AG08395 (cell line): ENCODE measurements at places on chromosomes 1 and 21.

DNA sequence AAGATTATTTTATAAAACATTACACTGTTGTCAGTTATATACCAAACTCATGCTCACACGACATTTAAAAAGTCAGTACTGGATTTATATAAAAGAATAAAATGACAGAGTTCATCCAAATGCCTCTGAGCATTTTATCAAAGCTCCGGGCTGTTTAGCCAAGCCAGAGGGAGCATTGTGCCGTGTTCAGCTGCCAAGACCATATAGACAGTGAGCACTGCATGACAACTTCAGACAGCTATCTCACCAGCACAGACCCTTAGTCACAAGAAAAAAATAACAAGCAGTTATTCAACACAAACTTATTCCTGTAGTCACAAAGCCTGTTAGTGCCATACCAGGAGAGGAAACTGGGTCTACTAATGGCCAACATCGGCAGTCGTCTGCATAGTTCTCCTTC is 88.0 kb upstream of the PBX1 start:
- DNase-seq, result no peak

DNA sequence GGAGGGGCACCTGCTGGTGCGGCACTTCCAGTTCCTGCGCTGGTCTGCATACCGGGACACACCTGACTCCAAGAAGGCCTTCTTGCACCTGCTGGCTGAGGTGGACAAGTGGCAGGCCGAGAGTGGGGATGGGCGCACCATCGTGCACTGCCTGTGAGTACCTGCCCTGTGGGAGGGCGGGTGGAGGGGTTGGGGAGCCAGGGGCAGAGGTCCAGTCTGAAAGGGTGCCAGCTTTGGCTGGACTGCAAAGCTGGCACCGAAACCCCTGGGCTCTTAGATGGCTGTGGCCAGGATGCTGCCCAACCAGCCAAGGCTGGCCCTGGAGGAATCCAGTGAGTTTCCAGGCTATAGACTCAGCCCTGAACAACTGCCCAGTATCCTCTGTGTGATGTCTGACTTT is 87.3 kb downstream of the PTPRU start:
- no peak for DNase-seq

GRCh38 chr1:232225336-232226131 is 404.4 kb downstream of the SIPA1L2 start:
- DNase-seq, result no peak

- peak; percentile 57 for DNase-seq
These were observed 801 bp downstream of the TRAF5 start for GRCh38 chr1:211327346-211327921.

DNA sequence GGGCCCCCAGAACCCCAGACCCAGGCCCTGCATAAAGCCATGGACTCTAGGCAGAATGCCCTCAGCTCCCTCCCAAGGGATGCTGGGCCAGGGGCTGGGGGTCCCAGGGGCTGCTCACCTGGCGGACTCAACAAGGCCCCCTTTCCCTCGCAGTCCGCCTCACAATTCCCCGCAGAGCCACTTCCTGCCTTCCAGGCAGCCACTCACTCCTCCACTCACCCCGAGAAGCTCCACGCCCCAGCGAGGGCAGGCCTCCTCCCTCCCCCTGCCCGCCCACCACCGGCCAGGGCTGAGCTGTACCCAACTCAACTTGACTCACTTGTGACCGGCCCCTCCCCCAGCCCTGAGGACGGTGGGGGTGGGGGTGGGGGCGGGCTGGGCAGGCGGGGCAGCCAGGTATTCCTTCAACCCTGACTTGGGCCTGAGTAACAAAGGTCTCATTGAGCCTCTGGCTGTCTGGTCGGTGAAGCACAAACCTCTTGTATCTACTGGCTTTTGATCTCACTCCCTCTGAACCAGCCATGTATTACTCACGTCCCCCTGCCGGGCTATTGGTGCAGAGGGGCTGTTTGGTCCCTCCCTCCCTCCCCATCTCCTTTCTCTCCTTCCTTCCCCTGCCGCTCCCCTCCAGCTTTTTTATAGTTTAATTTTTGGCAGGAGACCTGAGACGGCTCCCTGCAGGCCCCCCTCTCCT is 5.9 kb downstream of the BLACAT1 start:
- peak; percentile 68 for DNase-seq

GRCh38 chr1:101026430-101026788 is 825 bp upstream of the DPH5 start:
- no peak for DNase-seq

- no peak for DNase-seq
These were observed 253.0 kb downstream of the PRDM2 start for GRCh38 chr1:13952985-13953384.
